ENCODE measurements at places on chromosomes 5 and 9.

DNA sequence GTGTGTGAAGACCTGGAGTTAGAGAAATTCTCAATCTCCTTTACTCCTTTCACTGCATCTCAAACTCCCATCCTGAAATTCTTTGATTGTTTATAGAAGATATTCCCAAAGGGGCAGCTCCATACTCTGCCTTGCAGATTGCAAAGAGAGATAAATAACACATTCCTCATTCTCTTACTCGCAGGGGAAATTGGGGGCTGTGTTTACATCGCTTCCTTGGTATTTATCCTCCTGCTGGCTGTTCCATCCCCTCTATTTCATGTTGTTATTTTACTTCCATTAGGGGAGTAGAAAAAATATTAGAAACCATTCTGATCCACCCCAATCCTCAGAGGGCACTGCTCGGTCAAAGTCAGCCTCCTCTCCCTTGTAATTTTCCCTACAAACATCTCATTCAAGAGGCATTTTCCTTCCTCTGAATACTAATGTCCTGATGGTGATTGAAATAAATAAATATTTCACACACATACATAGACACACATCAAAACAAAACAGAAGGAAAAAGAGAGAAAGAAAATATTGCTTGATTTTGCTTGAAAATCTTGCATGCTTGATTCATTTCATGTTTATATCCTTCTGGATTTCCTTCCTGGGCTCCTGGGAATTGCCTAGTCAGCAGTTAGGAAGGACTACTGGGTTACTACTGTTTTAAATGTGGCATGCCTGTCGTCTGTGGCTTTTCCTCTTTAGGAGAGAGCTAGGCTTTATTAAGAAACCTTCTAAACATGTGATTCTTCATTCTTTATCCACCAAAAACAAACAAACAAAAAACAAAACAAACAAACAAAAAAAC is 420.1 kb upstream of the PAPPA start:
- no peak for DNase-seq

GRCh38 chr9:1880038-1880565 is 135.0 kb upstream of the SMARCA2 start:
- DNase-seq: no peak

DNA sequence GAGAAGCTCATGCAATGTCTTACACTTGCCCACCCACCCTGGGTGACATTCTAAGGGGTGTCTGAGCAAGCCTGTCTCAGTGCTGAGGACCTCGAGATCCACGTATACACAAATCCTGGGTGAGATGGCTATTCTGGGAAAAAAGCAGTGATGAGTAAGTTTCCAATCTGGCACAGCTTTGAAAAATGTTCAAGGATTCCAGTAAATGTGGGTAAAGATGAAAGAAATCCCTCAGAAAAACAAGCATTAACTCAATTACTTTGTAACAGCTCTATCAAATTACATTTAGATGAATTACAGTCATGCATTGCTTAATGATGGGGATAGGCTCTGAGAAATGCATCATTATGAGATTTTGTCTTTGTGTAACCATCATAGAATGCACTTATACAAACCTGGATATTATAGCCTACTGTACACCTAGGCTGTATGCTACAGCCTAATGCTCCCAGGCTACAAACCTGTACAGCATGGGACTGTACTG is 26.9 kb downstream of the GOLM1 start:
- no peak for DNase-seq

GRCh38 chr5:146880966-146881365 is 2.4 kb upstream of the PPP2R2B start:
- no peak for DNase-seq

DNA sequence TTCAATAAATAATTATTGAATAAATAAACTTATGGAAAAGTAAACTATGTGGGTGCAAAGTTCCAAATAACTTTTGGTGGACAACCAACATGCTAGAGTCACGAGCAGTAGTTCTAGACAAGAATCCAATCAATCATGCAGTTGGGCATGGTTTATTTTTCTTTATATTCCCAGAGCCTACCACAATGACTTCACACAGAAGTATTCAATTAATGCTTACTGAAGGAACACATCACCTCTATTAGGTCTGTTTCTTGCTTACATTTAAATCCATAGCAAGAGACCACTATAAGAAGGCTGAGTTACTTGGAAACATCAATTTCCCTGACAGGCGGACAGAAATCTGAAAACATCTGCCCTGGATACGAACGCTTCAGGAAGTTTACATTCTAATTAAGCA is 214.2 kb downstream of the TMEM232 start:
- DNase-seq: no peak

DNA sequence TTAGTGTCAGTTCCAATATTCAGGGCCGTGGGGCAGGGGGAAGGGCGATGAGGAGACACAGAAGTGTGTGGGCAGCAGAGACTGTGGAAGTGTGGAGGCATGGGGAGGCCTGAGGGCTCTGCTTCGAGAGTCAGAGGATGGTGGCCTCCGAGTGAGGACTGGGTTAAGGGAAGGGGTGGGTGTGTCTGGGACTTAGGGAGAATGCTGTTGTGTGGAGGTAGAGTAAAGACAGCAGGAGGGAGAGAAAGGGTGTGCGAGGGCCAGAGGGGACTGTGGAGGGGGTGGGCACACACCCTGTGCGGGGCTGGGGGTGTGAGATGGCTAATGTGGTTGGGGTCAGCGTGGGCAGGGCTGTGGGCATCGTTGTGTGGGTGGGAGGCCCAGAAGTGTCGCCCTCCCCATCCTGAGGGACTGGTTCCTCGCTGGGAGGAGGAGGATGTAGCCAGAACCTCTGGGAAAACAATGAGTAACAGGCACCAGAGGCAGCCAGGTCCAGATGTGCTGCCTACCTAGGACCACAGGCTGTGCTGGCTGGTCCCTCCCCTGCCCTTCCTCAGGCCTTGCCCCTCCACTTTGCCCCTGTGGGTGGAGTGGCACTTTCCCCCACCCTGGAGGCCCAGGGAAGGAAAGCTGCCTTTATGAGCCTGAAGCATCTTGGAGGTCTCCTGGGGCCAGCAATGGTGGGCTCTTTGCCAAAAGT is 4.2 kb downstream of the USP20 start:
- no peak for DNase-seq

GRCh38 chr9:137462396-137462985 is 3.4 kb upstream of the NSMF start:
- DNase-seq: no peak

- DNase-seq: no peak
Measured at GRCh38 chr9:113585085-113585442, 121.5 kb downstream of the RGS3 start.

- no peak for DNase-seq
Measured at GRCh38 chr5:152593388-152593787, 188.3 kb upstream of the NMUR2 start.

- no peak for DNase-seq
Measured at GRCh38 chr5:54281960-54282692, 28.2 kb downstream of the ARL15 start.

DNA sequence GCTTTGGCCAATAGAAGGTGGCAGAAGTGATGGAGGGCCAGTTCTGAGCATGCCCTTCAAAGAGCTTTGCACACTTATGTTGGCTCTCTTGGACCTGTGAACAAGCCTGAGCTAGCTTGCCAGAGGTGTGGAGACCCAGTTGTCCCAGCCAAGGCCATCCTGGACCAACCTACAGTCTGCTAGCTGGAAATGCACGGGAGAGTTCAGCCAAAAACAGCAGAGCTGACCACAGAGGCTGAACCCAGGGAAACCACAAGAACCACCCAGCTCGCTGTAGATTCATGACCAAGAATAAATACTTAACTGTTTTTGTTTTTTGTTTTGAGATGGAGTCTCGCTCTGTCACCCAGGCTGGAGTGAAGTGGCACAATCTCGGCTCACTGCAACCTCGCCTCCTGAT is 65.4 kb upstream of the HAND1 start:
- DNase-seq: no peak

- no peak for DNase-seq
Measured at GRCh38 chr9:127415657-127416056, 8.5 kb upstream of the ZNF79 start.

GRCh38 chr5:57549566-57549965 is 67.0 kb upstream of the ACTBL2 start:
- DNase-seq: no peak

- DNase-seq: peak; percentile 43
Measured at GRCh38 chr9:127711226-127711701, 4.2 kb downstream of the PTRH1 start.

DNA sequence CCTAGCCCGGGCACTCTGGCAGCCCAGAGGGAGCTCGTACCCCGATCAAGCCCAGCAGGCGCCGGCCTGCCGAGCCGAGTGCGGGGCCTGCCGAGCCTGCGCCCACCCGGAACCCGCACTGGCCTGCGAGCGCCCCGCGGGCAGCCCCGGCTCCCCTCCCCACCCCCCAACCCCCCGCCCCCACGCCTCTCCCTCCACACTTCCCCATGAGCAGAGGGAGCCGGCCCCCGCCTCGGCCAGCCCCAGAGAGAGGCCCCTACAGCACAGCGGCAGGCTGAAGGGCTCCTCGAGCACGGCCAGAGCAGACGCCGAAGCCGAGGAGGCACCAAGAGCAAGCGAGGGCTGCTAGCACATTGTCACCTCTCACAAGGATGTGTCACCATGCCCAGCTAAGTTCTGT is 36.2 kb upstream of the CCDC180 start:
- DNase-seq: no peak

DNA sequence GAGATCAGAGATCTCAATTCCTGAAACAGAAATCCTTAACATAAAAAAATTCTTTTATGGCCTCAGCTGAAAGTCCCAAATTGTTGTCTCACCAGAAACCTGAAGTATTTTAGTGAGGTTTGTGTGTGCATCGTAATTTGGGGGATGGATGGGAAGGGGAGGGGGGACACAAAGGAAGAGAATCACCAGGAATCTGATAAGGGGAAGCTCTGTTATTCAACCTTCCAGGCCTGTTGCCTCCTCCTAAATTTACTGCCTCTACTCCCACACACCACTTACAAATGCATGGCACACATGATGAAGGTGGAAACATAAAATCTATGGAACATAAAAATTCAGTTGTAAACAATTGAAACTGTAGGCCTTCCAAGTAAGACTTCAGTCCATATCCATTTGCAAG is 97.7 kb downstream of the NPR3 start:
- no peak for DNase-seq

DNA sequence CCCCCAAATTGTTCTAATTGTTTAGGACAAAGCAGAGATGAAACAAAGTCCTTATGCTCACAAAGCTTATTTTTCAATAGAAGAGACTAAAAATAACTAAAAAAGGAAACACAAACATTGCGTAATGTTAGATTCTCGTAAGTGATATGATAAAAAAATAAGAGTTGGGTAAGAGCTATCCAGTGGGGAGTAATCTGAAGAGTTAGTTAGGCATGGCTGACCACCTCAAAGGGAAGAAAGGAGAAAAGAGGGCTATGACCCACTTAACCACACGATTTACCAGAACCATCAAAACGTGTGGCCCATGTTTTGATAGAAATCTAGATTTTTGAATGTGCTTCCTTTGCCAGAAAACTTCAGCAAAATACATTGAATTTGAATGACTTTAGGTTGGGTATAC is 1296.8 kb upstream of the NUDT12 start:
- no peak for DNase-seq

DNA sequence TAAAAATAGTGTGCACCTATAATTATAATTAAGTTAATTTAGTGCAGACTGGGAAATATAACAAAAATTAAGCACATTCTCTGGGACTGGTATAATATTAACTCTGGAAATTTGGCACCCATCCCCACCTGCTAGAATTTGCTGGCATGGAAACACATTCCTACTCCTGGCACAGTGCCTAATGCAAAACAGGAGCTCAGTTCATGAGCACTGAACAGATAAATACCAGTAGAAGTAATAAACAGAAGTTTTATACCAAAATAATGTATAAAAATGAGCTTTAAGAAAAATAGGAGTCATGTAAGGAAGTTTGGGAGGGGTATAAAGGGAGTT is 23.7 kb upstream of the NPR3 start:
- no peak for DNase-seq

- no peak for DNase-seq
Measured at GRCh38 chr5:158011422-158011821, 152.5 kb upstream of the CLINT1 start.

DNA sequence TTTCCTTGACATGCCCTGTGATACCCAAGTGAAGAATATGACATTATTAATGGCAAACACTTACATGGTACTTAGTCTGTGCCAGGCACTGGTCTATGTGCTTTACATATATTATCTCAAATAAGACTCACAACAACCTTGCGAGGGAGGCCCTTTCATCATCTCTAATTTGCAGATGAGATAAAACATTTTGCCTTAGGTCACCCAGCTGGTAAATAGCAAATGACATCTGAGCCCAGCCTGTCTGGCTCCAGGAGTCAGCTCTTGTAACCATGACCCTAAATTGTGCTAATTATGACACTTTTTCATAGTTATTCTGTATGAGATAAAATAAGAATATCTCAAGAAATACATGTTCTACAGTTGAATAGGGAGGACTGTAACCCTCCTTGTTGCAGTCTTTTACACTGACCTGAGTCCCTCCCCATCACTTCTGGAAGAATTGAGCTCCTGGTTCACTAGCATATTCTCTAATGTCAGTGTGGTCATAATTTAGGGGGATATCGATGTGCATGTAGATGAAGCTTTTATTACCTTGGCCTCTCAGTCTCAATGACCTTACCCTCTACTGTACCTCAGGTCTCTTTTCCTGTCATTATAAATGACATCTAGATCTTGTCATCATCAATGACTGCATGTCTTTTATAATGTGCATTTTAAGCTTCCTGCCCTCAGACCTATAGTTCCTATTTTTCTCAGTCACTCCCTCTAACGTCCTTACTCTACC is 126.1 kb upstream of the HAPLN1 start:
- no peak for DNase-seq

DNA sequence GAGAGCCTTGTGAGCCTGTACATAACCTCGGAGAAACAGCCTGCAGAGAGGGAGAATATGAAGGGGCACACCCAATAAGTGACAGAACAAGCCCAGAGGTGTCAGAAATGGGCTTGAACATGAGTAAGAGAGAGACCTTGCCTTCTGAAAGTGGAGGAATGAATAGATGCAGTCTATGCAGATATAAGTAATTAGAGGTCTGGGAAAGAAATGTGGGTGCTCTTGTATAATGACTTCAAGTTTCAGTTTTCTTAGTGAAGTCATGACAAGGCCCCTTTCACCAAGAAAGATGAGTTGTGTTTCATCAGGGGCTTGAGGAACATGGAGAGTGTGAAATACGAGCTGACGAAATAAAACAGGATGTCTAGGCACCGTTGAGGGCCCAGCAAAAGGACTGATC is 15.1 kb downstream of the GRAMD2B start:
- no peak for DNase-seq

DNA sequence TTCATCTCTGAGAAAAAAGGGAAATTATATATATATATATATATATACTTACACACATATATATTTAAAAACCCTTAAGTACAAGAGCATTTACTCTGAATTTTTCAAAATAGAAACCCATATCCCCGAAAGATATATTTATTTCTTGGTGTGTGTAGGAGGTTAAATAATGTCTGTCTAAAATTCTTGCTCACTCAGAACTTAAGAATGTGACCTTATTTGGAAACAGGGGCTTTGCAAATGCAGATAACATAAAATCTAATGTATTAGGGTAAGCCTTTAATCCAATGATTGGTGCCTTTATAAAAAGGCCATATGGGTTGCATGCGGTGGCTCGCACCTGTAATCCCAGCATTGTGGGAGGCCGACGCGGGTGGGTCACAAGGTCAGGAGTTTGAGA is 517.3 kb upstream of the TLE4 start:
- DNase-seq: no peak

GRCh38 chr5:170449232-170449631 is 54.6 kb upstream of the KCNIP1 start:
- DNase-seq: no peak

Measured in activated CD4-positive, alpha-beta memory T cell treated with anti-CD3 and anti-CD28 coated beads, Interleukin-2, amount 10 ng/mL, durations not matched to agents 7 days and 5 days (primary cell).